Stimulated activated CD4-positive, alpha-beta T cell treated with anti-CD3 and anti-CD28 coated beads, TNF-alpha, amount 100 ng/mL, for 24 hours (primary cell): ENCODE measurements at places on chromosomes 6 and 20.

DNA sequence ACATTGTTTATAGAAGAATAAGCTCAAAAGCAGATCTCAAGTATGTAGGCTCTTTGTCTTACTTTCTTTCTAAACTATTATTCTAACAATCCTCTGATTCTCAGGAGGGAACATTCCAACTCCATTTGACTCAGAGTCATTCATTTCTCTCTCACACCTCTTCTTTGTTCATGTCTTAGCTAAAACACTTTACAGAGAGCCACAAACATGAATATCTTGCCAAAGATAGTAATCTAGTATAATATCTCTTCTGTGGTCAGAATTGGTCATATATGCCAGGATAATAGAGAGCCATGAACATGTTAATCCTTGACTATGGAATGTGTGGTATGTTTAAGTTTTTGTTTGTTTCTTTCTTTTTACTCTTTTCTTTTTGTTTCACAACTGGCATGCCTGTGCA is 456.0 kb upstream of the PTCHD4 start:
- DNase-seq = no peak

- DNase-seq = no peak
Measured at GRCh38 chr6:109230453-109230852, 135.1 kb downstream of the CEP57L1 start.

GRCh38 chr20:4602297-4602631 is 119.4 kb upstream of the PRND start:
- no peak for DNase-seq

DNA sequence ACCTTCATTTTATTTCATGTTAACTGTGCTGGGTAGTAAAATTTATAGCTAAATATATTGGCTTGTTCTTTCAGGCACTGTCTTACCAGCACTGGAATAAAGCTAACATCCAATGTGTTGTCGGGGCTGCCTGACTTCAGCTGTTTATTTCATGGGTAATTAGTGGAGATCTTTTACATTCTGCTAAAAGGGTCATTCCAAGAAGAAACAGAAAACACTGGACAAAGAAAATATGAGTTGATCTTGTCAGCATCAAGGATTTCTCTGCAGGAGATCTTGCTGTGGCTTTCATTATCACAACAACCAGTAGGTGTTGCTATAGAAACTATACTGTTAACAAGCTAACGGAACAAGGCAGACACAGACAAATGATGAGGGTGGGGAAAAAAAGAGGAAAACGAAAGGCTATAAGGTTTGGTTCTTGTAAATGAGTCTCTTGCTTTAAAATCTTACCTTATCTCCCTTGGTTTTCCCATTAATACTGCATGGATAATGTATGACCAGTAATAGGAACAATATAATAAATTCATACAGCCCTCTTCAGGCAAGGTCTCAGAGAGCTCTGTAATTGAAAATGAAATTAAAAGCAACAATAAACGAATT is 206.8 kb downstream of the SIM1 start:
- DNase-seq = no peak

GRCh38 chr6:142947714-142948480 is 2.9 kb upstream of the HIVEP2 start:
- no peak for DNase-seq

GRCh38 chr6:16512544-16513290 is 248.5 kb downstream of the ATXN1 start:
- no peak for DNase-seq

GRCh38 chr20:12072954-12073264 is 155.2 kb downstream of the BTBD3 start:
- DNase-seq = no peak

GRCh38 chr6:87473419-87473903 is 687 bp downstream of the SLC35A1 start:
- peak; percentile 27 for DNase-seq

DNA sequence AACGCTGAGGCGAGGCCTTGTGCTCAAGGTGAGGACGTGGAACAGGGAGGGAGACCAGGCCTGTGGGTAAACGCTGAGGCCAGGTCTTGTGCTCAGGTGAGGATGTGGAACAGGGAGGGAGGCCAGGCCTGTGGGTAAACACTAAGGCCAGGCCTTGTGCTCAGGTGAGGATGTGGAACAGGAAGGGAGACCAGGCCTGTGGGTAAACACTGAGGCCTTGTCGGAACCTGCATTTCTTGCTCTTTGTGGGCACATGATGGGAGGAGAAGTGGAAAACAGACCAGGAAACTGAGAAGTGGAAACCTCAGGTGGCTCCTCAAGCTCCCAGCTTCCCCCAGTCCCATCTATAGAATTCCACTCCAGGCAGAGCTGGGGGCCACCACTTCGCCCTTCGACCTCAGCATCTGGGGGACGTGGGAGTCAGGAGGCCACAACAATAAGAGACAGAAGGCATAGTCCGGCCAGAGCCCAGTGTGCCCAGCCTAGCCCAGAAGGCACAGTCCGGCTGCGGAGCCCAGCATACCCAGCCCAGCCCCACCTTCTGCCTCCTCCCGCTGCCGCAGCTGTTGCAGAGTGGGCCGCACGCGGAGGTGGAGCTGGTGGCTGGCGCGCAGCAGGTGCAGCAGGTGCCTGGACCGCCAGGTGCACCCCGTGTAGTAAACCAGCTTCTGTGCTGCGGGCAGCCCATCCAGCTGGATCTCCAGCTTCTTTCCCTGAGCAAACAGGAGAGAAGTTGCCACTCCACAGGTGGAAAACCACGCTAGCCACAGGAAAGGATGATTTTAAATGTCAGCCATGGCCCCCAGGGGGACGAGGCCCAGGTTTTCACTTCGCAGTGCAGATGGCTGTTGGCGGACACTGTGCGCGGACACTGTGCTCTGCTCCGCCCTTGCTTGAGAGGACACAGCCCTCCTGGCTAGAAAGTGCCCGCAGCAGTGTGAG is 17.5 kb downstream of the FRMD1 start:
- DNase-seq = no peak

DNA sequence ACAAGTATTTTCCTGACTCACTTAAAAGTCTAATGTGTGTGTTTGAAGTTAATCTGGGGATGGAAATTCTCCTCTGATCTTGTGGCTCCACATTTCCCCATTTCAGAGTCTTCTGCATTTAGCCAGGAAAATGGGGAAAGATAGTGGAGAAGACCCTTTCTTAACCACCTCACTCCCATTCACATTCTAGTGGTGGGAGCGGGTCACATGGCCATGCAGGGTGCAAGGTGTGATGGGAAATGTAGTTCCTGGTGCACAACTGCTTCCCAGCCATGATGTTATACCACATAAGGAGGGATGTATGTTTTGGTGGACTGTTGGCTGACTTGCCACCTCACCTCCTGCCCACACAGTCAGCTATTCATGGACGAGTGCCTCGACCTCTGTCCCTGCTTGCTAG is 61.8 kb downstream of the BANF2 start:
- DNase-seq = no peak

DNA sequence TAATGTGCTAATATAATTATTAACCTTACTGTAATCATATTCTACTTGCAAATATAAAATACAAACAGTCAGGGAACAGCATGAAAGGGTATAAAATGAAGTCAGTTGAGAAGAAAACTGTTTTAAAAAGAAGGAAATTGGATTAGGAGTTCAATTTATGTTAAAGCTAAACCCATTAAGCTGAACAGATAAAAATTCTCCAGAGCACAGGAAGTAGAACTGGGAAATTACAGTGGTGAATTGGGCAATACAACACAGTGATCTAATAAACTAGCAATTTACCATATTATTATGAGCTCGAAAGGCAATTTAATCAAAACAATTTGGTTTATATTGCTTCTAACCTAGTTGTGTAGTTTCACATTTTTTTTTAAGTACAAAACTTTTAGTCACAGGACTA is 407.4 kb upstream of the RGS17 start:
- DNase-seq = no peak

- DNase-seq = no peak
Measured at GRCh38 chr20:38043512-38044300, 10.2 kb downstream of the RPRD1B start.

- DNase-seq = no peak
Measured at GRCh38 chr6:17393892-17394631, 667 bp downstream of the CAP2 start.

- no peak for DNase-seq
Measured at GRCh38 chr6:109465772-109466171, 10.2 kb upstream of the MICAL1 start.

DNA sequence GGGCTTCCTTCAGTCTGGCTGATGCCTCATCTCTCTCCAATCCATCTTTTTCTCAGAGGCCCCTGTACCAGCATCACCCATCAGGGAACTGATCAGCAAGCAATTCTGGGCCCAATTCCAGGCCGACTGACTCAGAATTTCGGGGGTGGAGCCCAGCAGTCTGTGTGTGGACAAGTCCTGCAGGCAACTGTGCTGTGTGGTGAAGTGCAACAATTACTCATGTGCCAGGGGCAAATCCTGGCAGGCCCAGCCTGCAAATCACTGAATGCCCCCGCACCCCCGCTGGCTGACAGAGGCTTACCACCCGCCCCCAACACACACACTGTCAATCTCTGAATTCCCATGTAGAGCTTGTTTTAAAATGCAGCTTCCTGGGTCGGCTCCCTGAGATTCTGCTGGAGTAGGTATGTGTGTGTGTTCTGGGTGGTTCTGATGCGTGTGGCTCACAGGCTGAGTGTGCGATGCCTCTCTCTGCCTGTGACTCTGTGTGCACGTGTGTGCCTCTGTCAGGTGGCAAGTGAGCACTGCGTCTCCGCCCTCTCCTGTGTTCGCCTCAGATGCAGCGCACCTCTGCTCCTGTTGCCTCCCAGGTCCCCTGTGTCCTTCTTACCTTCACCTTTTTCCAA is 45.4 kb downstream of the SSR1 start:
- DNase-seq = no peak

- DNase-seq = no peak
Measured at GRCh38 chr6:37826188-37826587, 6.7 kb downstream of the ZFAND3 start.

DNA sequence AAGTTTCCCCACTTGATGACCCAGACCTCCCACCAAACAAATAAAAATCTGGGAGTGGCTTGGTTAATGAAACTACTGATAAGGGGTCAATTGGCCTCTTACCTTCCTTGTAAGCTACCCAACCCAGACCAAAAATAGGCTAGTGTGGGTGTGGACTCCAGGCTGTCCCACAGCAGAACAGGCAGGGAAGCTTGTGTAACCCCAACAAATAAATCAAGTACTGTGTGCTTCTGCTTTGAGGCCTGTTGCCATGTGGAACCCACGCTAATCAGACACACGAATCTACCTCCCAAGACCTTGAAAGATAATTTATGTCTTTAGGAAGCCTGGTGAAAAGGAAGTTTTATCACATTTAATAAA is 33.7 kb upstream of the PAQR8 start:
- DNase-seq = no peak

DNA sequence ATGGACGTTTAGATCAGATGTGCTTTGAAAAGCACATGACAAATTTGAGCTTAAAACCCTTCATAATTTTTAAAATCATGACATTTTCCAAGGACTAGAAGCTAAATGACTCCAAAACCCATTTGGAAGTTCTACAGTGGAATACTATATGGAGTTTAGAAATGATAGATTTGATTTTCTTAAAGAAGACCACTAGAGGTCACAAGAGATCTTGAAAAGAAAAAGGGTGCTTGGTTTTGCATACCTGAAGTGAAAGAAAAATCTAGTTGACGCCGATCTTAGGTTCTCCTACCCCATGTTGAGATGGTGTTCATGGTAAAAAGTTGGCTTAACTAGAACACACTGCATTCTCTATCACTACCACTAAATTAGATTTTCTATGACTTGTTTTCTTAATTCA is 31.5 kb downstream of the CFAP61 start:
- no peak for DNase-seq

DNA sequence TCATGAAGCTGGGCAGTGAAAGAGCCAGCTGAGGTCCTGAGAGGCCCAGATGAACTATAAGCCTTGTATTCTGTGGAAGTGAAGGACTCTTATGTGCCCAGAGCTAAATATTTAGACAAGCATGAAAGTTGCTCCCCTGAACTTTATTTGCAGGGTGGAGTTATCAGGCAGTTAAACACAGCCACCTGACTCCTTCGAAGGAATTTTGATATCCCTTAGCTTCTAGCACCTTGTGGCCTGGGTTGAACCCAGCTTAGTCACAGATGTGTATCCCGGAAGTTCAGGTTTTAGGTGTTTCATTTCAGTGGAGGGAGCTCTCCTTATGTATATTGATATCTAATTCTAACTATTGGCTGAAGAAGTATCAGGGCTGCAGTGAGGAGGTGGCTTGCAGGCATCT is 20.4 kb downstream of the NR2E1 start:
- no peak for DNase-seq

DNA sequence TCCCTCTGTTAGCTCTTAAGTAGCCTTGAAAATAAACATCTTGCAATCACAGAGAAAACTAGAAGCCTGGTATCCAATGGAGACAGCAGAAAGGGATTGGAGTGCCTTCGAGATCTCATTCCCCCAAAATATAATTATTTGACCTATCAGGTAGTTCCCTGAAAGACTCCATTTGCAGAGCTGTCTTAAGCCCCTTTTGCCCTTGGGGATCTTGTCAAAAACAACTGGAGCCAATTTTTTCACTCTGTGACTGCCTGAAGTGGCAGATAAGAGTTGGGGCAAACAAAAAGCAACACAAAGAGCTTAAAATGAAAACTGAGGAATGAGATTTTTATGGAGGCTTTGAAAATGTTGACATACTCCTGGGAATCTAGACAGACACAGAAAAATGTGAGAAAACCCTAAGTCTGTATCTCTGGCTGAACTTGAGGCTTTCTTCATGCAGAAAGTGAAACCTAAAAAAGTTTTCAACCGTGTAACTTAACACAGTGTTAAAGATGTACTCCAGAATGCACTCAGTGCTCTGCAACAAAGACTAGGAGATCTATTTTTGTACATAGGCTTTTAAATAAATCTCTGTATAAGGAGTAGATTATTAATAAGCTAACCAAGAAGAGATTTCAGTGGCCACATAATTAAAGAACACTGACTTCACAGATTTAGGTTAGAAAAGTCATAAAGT is 971.1 kb upstream of the MAN1A1 start:
- DNase-seq = no peak

DNA sequence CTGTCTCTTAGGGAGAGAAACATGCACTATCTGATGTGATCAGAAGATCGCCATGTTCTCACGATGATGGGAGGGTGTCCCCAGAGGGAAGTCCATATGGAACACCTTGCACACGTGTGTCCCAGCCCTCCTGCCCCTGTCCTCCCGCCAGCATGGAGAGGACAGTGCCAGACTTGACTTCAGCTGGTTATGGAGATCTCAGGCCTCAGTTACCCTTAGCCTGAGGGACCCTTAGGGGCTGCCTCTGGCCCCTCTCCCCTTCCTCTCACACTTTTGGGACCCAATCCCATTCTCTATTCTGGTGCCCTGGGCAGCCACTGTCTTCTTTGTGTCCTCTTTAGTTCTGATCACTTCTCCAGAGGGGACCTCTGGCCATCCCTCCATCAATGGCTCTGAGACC is 1.6 kb downstream of the TREML4 start:
- no peak for DNase-seq

- DNase-seq = no peak
Measured at GRCh38 chr6:6590530-6590929, 2.0 kb downstream of the LY86 start.

DNA sequence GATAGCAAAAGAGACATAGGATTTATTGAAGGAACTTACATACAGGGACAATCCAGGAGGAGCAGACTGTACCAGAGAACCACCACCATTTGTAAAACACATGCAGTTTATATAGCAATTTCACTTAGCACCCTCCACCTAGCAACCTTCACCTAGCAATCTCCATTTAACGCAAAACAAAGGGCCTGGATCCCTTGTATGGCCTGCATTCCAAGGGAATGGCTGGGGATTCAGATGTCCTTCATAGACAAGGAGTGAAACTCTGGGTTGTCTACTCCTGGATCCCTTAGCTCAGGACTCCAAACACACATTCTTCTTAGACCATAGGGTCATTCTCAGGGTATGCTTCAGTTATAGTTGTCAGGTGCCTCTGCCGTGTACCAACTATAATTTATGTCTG is 1324.9 kb downstream of the HACE1 start:
- DNase-seq = no peak
